ENCODE measurements at places on chromosomes 5 and 9. TPM values are rescaled to one million over a fixed set of nuclear protein-coding genes. Genes with fewer than 3 reads are reported as not detected.

Gene C5orf52
- not detected for total RNA-seq

Gene PCDHGB6
- 12.5 TPM for total RNA-seq

Gene NMUR2
- not detected for total RNA-seq

Gene STK32A
- total RNA-seq, result 2.7 TPM

Gene ACOT12
- total RNA-seq, result 0.98 TPM

Gene FGD3
- 18.7 TPM for total RNA-seq

Gene DBH
- total RNA-seq, result not detected

Gene IFNK
- not detected for total RNA-seq

Gene CATSPER3
- not detected for total RNA-seq

Gene SPACA9
- total RNA-seq, result 2.5 TPM

Gene WDR41
- total RNA-seq, result 70.8 TPM

Gene LRRTM2
- total RNA-seq, result 118 TPM

Gene RMRP
- total RNA-seq, result 65,531 TPM

Gene FREM1
- total RNA-seq, result 1.7 TPM

Gene SHC3
- 59.0 TPM for total RNA-seq

Gene FGF1
- 6.1 TPM for total RNA-seq

Gene C5orf46
- total RNA-seq, result not detected

Gene YIPF5
- total RNA-seq, result 55.3 TPM

Gene RNF180
- 48.9 TPM for total RNA-seq

Gene SIT1
- not detected for total RNA-seq

Gene PCDHA6
- total RNA-seq, result 11.6 TPM

Gene IL9
- total RNA-seq, result not detected

Gene RAD1
- 25.1 TPM for total RNA-seq

Gene HK3
- total RNA-seq, result 0.49 TPM

Gene EGFLAM
- total RNA-seq, result 4.2 TPM

Gene NDOR1
- total RNA-seq, result 3.4 TPM

Gene OR1Q1
- not detected for total RNA-seq

Gene SPINK13
- total RNA-seq, result not detected

Gene HMGXB3
- 19.2 TPM for total RNA-seq

Gene ORM1
- total RNA-seq, result not detected

Gene SEMA5A
- total RNA-seq, result 17.9 TPM

Gene AK8
- total RNA-seq, result 0.49 TPM

Gene SLC24A2
- 7.6 TPM for total RNA-seq

Gene GAPT
- 0.25 TPM for total RNA-seq

Gene GALNT12
- total RNA-seq, result 3.2 TPM

Gene RNF14
- total RNA-seq, result 41.8 TPM

Gene SLC6A3
- total RNA-seq, result not detected

Gene PCDHA9
- 12.3 TPM for total RNA-seq

Gene IL3
- total RNA-seq, result not detected

Gene EFNA5
- 17.0 TPM for total RNA-seq

Gene CDC25C
- 0.98 TPM for total RNA-seq

Gene CCDC152
- total RNA-seq, result 6.1 TPM

Gene SELENOP
- 35.4 TPM for total RNA-seq

Gene SHLD3
- 8.6 TPM for total RNA-seq

Gene TUT7
- total RNA-seq, result 25.8 TPM

Gene SLC6A19
- total RNA-seq, result under 0.01 TPM

Gene ARID3C
- total RNA-seq, result not detected

Gene FBP2
- total RNA-seq, result not detected

Gene GRM6
- total RNA-seq, result under 0.01 TPM

Data from temporal lobe (tissue), 4 donors.